ENCODE measurements at places on chromosomes 11 and 22.

- DNase-seq: no peak
Observed at GRCh38 chr22:24875862-24876506, 70.0 kb downstream of the SGSM1 start.

GRCh38 chr11:95152876-95153856, 63.5 kb downstream of the ENDOD1 start:
- DNase-seq: peak; percentile 8

DNA sequence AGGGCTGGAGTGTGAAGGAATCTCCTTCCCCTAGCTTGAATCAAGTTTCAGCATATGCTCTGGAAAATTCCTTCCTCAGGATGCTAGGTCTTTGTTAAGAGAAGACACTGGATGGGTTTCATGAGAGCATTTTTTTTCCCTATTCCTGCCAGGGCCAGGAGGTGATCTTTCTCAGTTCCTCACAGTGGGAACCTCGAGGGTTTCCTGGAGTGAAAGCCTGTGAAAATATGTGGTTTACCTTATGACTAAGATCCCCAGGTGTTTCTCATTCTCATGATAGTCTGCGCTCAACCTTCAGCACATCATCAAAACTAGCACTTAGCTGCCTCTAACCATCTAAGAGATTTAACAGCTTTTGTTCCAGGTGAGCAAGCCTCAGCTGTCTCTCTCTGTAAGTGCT, 985.3 kb upstream of the FAT3 start:
- no peak for DNase-seq

DNA sequence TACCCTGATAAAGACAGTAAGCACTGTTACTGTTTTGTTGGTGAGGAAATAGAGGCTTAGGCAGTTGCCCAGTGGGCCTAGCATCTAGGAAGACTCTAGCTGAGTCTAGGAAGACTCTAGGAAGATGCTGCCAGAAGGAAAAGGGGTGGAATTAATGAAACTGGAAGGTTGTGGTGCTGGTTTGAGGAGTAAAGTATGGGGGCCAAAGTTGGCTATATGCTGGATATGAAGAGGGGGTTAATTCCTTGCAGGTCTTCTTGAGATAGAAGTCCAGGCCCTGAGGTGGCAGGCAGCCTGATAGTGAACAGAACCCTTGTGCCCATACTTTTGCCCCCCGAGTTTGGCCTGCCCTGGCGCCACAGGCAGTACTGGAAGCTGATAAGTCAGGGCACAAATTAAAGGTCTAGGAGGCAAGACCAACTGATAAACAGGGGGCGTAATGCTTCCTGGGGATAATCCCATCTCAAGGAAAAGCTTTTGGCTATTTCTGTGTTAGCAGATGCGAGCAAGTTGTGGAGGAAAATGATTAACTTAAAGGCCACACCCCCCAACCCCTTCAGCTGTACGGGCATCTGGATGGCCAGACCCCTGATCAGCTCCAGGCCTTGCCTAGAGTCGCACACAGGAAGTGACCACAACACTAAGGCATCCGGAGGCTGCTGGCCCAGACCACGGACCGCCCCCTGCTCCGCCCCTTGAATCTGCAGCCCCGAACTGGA, 3.1 kb downstream of the ILK start:
- DNase-seq: no peak

DNA sequence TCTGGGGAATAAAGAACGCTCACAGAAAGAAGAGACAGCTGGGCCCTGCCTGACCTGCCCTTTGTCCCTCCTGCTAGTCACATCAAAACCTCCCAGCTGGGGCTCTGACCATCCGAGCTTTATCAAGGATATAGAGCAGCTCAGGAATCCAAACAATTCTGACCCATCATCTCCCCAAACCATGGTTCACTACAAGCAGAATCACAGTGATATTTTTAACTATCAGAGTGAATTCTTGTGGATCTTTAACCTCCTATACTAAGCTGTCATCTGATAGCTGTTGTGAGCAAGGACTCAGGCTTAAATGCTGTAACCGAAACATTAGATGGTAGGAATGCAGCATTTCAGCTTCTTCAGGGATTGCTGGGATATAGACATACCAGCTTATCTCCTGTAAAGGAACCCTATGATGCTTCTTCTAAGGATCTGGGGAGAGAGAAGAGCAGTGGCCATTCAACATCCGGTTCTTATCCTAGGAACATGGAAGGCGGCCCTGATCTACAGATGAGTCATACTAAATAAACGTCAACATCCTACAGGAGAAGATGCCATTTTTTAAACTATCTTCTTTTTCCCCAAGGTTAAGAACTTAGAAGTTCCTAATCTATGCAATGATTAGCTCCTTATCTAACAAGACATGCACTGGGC, 84.7 kb upstream of the AKIP1 start:
- no peak for DNase-seq

GRCh38 chr11:99135508-99135907, 114.8 kb downstream of the CNTN5 start:
- no peak for DNase-seq
